ENCODE measurements at places on chromosomes 7 and 10.

GRCh38 chr7:32539366-32539765 is 44.1 kb downstream of the AVL9 start:
- no peak for DNase-seq

DNA sequence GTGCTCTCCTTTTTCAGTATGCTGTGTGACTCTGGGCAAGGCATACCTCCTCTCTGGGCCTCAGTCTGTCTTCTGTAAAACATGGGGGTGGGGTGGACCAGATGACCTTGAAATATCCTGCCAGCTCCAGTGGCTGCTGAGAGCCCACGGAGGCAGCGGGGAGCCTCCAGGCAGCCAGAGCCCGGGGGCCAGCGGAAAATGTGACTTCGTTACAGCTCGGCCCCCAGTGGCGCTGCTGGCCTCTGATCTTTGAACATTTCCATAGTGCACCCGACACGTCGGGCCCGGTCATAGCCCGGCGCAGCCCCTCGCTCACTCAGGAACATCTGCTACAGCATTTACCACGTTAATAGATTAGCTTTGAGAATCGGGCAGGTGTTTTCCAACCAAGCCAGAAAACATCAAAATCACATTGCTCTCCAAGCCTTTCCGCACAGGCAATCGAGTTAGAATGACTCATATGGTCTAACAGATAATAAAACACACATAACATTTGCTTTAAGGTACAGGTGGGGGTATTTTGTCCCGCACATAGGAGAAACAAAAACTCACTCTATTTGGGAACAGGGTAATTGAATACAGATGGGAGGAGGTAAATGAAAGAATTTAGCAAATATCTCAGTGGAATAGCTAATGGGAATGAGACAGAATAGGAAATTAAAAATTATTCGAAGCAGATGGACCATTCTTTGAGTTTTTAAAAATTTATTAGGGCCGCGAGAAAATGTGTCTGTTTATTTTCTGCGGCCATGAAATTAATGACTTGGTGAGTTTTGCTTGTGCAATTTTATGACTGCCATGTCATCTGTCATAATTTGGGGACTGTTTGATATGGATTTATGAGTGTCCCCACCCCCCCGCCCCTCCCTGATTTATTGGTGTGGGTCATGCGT is 26.3 kb upstream of the COMTD1 start:
- DNase-seq, result no peak

DNA sequence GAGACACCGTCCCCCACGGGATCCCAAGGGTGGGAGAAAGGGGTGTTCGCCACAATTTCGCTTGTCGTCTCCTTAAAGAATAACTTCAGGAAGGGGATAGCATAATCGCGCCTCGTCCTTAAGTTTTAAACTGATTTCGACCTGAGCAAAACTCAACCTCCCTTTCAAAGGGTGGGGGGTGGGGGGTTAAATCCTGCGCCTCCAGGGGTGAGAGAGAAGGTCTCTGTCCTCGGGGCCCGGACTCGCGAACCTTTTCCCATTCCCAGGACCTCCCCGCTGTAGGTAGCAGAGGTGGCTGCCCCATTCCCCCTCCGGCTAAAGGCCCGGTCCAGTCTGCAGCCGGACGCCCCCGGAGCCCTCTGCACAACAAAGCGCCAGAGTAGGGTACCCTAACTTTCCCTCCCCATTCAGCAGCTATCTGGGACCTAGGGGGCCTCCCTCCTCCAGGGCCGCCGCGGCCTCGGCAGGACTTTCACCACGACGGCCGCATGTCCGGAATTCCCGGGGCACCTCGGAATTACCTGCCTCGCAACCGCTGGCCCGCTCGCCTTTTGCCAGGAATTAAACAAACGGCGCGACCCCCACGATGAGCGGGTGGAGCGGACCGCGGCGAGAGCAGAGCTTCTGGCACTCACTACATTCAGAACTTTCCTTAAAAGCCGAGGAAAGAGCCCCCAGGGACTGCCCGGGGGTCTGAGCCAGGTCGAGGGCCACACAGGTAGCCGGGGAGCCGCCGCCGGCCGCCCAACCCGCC is 1.7 kb downstream of the CDK6 start:
- peak; percentile 4 for DNase-seq

- DNase-seq, result no peak
Observed at GRCh38 chr10:130739016-130739756, 572.3 kb downstream of the TCERG1L start.

DNA sequence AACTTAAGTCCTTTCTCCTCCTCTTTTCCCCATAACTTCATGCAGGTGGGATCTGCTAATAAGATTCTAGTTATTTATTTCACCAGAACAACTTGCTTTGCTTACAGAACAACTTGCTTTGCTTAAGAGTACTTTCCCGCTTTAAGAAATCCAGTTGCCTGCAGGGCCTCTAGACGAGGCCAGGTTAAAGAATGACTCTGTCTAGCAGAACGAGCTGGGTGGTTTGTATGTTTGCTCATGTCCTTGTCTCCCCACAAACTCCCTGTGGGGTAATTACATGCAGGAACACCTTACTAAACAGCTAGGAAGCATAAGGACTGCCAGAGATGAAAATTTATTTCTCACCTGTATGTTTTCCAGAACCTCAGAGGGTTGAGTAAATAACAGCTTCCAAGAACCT is 8.8 kb upstream of the FZD8 start:
- DNase-seq, result no peak
